CD8-positive, alpha-beta memory T cell (primary cell): ENCODE measurements at places on chromosomes 16 and 17.
A peak's percentile ranks its signal among the peaks of the same experiment; 100 is the strongest.

- no peak for DNase-seq
Measured at GRCh38 chr16:80717611-80718010, 86.8 kb downstream of the CDYL2 start.

GRCh38 chr16:77539421-77540034, 104.7 kb upstream of the ADAMTS18 start:
- DNase-seq = no peak

GRCh38 chr16:62977876-62978275, 941.6 kb upstream of the CDH8 start:
- DNase-seq = no peak

GRCh38 chr16:51404386-51404785, 253.3 kb upstream of the SALL1 start:
- DNase-seq = no peak

- DNase-seq = no peak
Measured at GRCh38 chr16:28513484-28514181, 7.0 kb upstream of the IL27 start.

DNA sequence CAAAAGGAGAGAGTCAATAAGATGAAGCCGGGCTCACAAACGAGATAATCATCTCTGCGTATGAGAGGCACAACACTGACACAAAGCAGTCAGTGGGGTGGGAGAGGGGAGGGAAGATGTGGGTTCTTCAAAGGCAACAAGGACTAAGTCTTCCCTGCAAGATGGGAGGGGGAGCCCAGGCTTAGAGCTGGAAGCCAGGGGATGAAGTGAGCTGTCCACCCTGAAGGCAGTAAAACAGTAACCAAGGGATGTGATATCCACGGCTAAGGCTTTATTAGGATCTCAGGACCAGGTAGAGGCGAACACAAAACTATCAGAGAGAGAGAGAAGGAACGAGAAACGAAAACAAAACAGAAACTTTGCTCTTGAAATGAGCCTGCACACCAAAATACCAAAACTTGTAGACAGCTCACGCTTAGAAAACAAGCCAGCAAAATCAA, 115.9 kb downstream of the DYNLRB2 start:
- no peak for DNase-seq

DNA sequence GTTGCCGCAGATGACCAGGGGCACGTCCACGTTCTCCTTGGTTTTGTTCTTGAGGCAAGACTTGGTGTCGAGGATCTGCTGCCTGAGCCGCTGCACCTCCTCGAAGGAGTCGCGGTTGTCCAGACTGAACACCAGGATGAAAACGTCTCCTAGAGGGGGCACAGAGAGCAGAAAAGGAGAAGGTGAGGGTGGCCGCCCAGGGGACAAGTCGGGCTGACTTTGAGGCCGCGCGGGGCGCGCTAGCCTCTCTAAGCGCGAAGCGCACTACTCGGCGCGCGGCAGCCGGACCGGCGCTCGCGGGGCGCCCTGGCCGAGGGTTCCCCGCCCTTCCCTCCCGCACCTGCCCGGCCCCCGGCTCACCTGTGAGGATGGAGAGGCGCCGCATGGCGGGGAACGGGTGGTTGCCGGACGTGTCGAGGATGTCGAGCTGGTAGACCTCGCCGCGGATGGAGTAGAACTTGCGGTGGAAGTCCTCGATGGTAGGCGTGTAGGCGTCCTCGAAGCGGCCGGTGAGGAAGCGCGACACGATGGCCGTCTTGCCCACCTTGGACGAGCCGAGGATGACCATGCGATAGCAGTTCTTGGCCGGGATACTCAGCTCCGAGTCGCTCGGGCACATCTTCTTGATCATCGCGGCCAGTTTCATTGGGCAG, 533 bp downstream of the RASD1 start:
- peak; percentile 51 for DNase-seq

DNA sequence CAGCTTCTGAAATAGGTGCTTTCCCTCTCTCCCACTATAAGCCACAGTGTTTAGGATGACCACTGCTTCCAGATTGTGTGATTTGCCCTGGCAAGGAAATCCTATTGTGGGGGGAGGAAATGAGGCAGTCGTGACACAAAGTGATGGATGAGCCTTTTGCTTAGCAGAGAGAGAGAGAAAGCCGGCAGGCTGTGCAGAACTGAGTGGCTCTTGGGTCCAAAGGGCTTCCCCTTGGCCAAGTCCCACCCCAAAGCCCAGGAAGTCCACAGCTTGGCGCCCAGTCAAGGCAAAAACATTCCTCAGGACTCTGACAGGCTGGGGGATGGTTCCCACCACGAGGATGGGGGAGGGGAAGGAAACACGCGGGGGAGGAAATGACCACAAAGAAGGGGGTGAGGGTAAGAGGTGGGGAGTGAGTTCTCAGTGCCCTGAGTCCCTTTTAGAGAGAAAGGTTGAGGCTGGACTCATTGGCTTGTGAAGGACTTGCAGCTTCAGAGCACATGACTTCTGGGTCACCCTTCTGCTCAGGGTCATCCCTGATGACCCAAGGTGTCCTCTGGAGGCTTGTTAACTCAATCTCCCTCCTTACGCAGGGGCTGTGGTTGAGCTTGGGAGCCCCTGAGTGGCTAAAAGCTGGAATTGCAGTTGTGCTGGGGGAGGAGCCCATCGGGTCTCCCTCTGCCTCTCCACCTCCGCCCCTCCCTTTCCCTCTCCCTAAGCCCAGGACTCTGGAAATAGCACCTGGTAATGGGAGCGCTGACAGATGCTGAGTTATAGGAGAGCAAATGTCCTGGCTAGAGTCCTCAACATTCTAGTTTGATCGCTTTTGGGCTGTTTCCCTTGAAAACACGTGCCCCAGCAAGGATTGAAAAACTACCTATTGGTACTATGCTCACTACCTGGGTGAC, 10.3 kb upstream of the MSL1 start:
- peak; percentile 47 for DNase-seq

GRCh38 chr17:76570457-76570856, 15.2 kb downstream of the ST6GALNAC2 start:
- DNase-seq = no peak

GRCh38 chr16:78452025-78452555, 352.6 kb downstream of the WWOX start:
- DNase-seq = no peak

DNA sequence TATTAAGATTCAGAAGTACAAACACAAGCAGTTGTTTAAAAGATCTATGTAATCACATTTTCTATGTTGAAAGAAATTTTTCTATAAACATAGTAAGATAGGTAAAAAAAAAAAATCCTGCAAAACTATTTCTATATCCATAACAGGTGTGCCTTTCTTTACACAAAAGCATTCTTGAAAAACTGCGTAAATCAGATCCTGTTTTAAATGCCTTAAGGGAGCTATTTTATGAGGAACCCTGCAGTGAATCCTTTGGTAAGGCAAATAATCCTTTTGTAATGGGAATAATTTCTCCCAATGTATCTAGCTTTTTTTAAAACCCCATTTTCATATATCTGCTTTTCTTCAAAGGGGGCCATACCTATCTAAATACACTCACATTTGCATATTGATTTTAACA, 157.3 kb downstream of the AATF start:
- no peak for DNase-seq

GRCh38 chr16:19760356-19761060, 42.4 kb downstream of the IQCK start:
- DNase-seq = no peak

GRCh38 chr17:41403404-41404023, 6.1 kb upstream of the KRT31 start:
- no peak for DNase-seq

DNA sequence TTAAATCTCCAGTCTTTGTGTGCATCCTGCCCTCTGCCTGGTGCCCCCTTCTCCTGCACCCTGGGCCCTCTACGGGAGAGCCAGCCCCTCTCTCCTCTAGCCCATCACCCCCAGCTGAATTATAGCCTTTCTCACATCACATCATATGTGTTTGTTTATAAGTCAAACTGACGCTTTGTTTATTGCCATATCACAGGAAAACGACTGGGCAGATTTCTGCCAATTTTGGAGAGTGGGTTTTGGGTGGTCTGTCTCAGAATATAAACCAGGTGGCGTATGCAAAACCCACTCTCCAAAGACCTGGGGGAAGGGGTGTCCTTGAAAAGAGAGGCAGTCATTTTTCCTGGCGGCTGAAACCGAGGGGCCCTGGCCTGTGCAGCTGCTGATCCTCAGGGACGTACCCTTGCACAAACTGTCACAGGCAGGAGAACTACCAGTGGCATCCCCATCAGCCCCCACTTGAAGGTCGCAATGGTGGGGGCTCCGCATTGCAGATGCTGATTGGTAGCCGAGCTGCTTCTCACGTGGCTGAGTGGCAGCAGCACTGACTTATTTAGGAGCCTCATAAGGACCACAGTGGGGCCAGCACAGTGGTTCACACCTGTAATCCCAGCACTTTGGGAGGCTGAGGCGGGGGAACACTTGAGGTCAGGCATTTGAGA, 34.8 kb upstream of the CDC42EP4 start:
- DNase-seq = no peak

GRCh38 chr16:58644765-58645487, 15.3 kb upstream of the CNOT1 start:
- DNase-seq = no peak

- DNase-seq = no peak
Measured at GRCh38 chr17:37682007-37682406, 38.8 kb upstream of the DDX52 start.

GRCh38 chr17:73541111-73541510, 103.1 kb downstream of the SDK2 start:
- DNase-seq = no peak
